ENCODE measurements at places on chromosomes 6 and 20.

DNA sequence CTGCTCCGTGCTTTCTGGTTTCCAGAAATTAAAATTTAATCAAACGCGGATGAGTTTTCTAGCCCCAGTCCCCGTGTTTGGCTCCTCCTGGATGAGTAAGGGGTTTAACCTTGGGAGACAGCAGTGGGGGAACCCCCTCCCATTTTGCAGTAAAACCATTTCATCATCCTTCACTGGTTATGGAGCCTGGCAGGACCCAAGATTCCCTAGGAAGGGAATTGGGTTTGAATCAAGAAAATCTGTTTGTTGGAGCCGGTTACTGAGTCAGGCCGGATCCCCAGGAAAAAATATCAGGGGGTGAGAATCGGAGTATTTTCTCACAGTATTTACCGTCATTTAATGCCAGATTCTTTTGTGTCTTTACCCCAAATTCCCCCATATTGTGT, 754 bp downstream of the YWHAB start:
- peak; percentile 12 for DNase-seq

GRCh38 chr6:109174916-109175315, 79.6 kb downstream of the CEP57L1 start:
- DNase-seq, result no peak

GRCh38 chr6:28812778-28813569, 110.8 kb downstream of the TRIM27 start:
- DNase-seq, result no peak

GRCh38 chr6:16670617-16671051, 90.6 kb downstream of the ATXN1 start:
- no peak for DNase-seq

DNA sequence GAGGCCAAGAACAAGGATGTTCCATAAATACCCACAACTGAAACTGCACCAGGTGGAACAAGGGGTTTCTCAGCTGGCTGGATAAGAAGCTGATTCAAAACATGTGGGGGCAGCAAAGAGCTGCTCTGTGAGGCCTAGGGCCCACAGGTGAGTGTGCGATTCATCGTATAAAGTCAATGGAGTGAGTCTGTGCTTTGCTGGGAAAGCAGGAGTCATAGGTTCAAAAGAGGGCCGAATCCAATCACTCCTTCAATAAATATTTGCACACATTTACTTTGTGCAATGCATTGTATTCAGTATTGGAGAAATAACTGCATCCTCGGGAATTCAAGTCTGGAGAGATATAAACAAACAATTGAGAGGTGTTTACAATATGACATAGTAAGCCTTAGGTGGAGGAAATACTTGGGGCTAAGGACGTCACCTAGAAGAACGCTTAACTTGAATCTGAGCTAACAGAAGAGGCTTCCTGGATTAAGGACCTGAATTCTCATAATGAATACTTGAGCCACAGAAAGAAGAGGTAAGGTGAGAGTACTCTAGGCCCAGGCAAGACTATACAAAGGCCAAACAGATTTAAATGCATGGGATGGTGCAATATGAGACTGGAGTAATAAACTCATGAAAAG, 83.7 kb upstream of the TMEM30A start:
- no peak for DNase-seq

DNA sequence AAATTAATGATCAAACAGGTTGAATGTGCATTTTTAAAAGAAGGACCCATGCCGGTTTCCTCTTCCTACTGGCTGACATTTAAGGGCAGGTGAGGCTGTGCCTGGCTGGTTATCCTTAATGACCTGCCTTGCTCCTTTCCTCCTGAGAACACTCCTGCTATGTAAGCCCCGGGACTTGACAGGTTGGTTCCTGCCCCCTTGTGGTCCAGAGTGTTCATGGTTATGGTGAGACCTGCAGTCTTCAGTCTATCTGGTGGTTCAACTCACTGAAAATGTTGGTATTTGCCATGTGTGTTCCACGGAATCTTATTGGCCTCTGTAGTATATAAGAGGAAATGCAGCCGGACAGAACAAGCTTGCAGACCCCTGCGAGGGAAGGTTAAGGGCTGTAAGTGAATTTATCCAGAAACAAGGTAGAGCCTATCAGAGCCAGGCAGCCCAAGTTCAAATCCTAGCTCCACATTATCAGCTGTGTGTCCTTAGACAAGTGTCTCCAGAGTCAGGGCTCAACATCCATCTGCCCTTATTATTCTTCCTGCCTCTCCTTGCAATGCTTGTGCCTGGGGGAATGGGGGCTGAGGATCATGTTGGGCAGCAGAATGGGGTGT, 5.2 kb upstream of the BPIFA3 start:
- peak; percentile 11 for DNase-seq

- DNase-seq, result no peak
Observed at GRCh38 chr6:146095481-146095880, 66.6 kb downstream of the GRM1 start.

All from stimulated activated CD4-positive, alpha-beta T cell treated with anti-CD3 and anti-CD28 coated beads, Interleukin-4, amount 100 ng/mL, for 24 hours (primary cell).